Activated CD8-positive, alpha-beta memory T cell treated with anti-CD3 and anti-CD28 coated beads for 48 hours (primary cell): ENCODE measurements at places on chromosomes 1 and 21.

- no peak for DNase-seq
Measured at GRCh38 chr1:5877683-5878530, 114.3 kb downstream of the NPHP4 start.

- DNase-seq, result no peak
Measured at GRCh38 chr1:245079021-245079609, 75.7 kb upstream of the KIF26B start.

- no peak for DNase-seq
Measured at GRCh38 chr1:90671251-90671650, 45.9 kb downstream of the BARHL2 start.

DNA sequence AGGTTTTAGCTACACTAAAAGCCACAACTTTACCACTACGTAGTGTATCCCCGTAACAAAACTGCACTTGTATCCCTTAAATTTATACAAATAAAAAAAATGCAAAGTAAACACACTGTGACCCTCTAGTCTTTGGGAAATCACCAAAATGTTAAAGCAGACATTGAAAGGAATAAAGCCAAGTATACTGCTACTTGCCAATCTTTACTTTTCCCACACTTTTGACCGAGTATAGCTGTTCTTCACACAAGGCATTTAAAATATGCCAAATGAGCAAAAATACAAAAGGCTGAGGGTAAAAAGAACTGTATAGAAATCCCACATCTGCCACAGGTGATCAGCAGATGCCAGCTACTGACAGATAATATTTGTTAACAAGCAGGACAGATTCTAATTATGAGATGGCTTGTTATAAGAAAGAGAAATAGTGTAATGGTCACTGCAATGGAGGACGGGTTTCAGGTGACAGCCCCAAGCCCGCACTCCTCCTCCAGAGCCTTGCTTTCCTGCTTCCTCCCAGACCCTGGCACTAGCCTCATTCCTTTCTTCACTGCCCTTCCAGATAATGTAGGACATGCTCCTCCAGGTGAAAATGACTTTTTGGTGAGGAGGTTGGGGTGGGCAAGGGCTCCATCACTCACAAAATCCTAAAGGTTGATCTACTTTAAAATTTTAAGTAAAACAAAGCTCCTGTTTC is 18.1 kb downstream of the KCNT2 start:
- no peak for DNase-seq

DNA sequence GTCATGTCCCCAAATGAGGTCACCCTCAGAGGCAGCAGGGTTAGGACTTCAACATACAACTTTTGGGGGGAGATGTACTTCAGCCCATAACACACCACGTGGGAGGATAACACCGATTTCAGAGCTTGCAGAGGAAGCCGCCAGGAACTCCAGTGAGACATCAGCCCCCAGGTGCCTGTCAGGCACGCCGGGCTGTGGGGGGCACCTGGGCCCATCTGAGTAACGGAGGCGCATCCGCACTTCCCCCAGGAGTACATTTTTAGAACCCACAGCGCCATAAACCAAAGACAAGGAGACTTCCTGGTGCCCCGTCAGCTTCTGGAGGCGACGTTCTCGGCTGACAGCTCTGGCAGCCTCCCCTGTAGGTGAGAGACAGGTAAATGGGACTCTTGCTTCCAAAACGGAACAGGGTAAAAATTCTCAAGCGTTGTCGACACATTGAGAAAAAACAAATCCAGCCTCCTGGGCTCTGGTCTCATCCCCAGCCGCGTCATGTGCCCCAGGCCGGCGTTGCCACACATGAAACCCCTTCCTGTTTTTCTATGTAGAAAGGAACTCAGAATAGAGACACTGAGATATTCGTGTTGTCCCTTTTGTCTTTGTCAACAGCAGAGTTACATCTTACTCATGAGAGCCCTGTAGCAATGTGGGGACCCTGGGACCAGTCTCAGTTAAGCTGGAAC is 93.3 kb downstream of the PDE9A start:
- no peak for DNase-seq

- DNase-seq, result no peak
Measured at GRCh38 chr1:18191481-18192155, 84.0 kb downstream of the IGSF21 start.

GRCh38 chr1:34236089-34236488 is 59.4 kb downstream of the C1orf94 start:
- no peak for DNase-seq

GRCh38 chr1:111214074-111214801 is 13.3 kb upstream of the CHI3L2 start:
- DNase-seq, result no peak

GRCh38 chr1:40299366-40300248 is 17.5 kb downstream of the COL9A2 start:
- DNase-seq, result no peak

- no peak for DNase-seq
Measured at GRCh38 chr1:244297616-244298015, 154.1 kb downstream of the ADSS2 start.

- no peak for DNase-seq
Measured at GRCh38 chr1:92832537-92833114, 786 bp downstream of the RPL5 start.

DNA sequence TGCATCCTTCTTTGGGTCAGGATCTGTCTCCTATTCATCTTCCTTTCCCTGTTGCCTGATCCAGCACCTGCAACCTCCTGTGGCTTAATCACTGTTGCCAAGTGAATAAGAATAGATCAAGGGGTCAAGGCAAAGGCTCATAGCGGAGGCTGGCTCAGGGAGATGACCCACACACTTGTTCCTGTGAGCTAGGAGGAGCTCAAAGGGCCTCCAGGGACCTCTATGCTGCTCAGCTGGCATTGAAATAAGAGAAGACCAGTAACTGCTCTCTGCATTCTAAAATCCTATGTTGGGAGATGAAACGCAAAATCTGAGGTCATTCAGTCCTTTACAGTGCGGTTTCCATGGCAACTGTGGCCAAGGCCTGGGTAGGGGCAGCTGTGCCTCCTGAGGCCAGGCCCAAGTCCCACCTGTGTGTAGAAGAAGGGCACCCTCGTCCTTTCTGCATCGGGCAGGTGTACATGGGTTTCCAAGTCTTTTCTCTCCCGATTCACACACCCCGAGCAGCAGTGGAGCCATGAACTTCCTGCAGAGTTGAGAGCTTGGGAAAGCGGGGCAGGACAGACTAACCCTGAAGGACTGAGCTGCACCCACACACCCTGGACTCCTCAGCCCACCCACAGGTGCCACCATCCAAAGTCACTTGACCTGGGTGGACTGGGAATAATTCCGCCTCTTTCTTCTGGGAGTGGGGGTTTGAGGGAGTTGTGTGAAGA is 27.8 kb upstream of the STUM start:
- DNase-seq, result no peak

- no peak for DNase-seq
Measured at GRCh38 chr1:204712708-204713430, 27.3 kb upstream of the LRRN2 start.

GRCh38 chr1:62285984-62286785 is 33.0 kb downstream of the KANK4 start:
- no peak for DNase-seq

GRCh38 chr1:2316451-2316961 is 74.8 kb downstream of the MORN1 start:
- no peak for DNase-seq

- DNase-seq, result no peak
Measured at GRCh38 chr1:72006092-72006491, 276.2 kb downstream of the NEGR1 start.

DNA sequence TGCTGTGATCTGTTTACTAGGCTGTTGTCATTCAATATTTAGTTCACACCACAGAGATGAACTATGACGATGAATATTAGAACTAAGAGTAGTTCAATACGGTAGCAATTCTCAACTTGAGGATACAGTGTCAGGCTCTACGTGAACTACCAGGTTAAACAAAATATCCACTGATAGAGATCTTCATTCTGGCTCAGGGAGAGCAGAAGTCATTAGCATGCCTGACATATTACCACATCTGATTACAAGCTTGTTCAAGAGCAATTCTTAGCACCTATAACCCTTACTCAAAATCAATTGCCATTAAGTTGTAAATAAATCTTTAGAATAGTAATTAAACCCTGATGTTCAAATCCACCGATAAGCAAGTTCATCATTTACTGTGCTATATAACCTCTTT is 207.2 kb downstream of the CHRM3 start:
- no peak for DNase-seq

- no peak for DNase-seq
Measured at GRCh38 chr1:61951731-61952580, 209.7 kb downstream of the PATJ start.

DNA sequence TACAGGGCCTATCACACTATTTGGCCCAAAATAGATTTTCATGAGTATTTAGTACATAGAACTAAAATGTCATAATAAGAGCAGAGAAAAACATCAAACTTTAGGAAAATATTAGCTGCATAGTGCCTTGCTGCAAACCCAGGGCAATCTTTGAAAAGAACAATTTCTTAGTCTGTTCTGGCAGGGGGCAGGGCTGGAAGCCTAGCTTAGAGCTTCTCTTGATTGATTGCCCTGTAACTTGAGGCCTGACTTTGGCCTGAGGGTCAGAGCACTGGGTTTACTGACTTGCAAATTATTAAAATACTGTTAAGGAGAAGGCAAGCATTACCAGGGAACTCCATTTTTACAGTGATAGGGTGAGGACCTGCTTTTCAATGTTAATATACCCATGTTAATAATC is 115.8 kb upstream of the SPAG17 start:
- DNase-seq, result no peak

DNA sequence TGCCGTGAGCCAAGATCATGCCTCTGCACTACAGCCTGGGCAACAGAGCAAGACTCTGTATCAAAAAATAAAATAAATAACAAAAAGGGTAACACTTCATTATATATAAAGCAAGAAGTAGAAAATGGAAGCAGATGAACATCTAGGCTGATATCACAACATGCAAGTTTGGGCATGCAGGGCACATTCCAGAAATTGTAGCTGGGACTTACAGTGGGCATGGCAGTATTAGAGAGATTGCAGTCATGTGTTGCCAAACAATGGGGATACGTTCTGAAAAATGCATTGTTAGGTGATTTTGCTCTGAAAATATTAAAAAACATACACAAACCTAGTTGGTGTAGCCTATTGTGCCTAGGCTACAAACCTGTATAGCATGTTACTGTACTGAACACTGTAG is 441.0 kb upstream of the PRMT6 start:
- DNase-seq, result no peak

DNA sequence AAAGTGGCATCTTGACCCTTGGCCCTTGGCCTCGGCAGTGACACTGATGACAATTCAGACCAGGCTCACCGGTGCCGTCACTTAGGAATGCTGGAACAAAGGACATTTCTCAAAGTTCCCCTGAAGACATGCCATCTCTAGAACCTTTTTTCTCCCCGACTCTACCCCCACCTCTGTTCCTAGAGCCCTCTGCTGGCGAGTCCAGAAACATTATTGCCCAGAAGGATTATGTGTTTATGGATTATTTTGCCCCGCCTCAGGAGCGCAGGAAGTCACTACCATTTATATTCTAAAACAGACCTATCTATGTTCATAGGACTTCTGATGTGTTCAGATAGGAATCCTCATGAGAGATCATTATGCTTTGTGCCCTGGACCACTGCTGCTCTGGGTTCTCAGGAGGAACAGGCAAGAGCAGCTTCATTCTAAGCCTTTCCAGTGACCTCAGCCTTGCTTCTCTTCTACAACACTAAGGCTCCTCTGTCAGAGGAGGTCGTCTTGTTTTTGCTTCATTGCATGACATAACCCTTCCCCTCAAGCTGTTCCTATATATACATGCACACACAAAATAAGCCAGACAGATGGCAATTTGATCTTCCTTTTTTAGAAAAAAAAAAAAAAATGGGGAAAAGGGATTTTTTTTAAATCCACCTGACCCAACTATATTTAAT is 12.4 kb upstream of the SHISA4 start:
- DNase-seq, result no peak

DNA sequence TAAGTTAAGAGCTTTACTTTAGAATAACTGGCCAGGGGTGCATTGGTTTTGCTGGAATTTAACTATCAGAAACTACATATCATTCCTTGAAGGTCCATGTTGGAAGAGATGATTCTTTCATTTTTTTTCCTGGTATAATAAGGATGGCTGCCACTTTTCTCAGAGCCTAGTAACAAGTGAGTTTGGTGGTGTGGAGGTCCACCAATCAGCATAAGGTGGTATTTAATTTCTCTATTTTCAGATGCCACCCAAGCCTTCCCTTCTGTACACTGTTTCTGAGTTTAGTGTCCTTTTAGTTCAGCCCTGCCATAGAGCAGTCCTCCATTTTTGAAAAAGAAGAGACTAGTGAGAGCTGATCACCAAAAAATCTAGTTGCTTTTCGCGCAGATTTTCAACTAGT is 386.3 kb downstream of the USP25 start:
- DNase-seq, result no peak

DNA sequence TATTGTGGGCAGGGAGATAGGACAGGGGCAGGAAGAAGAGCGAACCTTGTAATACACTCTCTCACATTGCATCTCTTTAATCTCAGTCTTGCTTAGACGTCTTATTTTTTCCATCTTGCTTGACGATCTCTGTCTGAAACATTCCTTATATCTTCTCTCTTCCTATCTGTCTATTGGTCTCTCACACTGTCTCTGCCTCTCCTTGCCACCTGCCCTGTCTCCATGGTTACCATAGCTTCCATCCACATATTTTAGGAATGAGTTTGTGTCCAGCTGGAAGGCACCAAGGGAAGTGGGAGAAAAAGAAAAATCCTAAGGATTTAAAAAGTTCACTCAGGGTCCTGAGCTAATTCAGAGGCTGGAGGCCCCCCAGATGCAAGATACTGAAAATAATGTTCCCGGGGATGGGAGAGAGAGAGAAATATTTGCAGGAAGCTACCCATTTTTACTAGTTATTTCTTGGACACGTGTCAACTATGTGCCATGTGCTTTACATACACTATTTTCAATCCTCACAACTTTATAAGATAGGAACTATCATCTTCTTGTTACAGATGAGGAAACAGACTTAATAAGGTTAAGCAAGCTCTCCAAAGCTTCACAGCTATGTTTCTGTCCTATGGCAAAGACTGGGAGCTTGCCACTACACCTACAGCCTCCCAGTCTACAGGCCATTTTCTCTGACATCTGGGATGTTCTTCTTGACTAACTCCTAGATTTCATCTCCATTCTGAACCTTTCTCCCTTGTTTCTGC is 933 bp downstream of the ANKRD34A start:
- no peak for DNase-seq

DNA sequence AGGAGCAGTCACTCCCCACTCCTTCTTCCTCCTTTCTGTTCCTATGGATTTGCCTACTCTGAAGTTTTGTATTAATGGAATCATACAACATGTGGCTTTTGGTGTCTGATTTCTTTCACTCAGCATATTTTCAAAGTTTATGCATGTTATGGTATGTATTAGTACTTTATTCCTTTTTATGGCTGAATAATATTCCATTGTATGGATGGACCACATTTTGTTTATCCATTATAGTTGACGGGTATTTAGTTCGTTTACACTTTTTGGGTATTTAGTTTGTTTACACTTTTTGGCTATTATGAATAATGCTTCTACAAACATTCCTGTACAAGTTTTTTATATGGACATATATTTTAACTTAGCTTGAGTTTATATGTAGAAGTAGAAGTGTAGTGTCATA is 113.1 kb downstream of the PCBP3 start:
- DNase-seq, result no peak
